Sciatic nerve (tissue), 2 donors: ENCODE measurements at places on chromosomes 7 and 10. TPM values are rescaled to one million over a fixed set of nuclear protein-coding genes. Genes with fewer than 3 reads are reported as not detected.

LIPM gene
- not detected for total RNA-seq

TMEM130 gene
- 5.7 TPM for total RNA-seq

NPC1L1 gene
- 0.45 TPM for total RNA-seq

TLX1 gene
- not detected for total RNA-seq

NPSR1 gene
- not detected for total RNA-seq

ETV1 gene
- 45.3 TPM for total RNA-seq

LBX1 gene
- total RNA-seq, result not detected

KIAA1549 gene
- 5.2 TPM for total RNA-seq

LHFPL3 gene
- not detected for total RNA-seq

GRM3 gene
- total RNA-seq, result not detected

TAS2R5 gene
- total RNA-seq, result 6.2 TPM

ADCYAP1R1 gene
- total RNA-seq, result 9.1 TPM

CHRM2 gene
- total RNA-seq, result not detected

NPY gene
- 2.1 TPM for total RNA-seq

CARD11 gene
- 3.9 TPM for total RNA-seq

EPO gene
- not detected for total RNA-seq

INSYN2A gene
- total RNA-seq, result not detected

PNLIPRP1 gene
- total RNA-seq, result 1.2 TPM

TRIM74 gene
- total RNA-seq, result 2.0 TPM

ENKUR gene
- 0.09 TPM for total RNA-seq

MYO1G gene
- total RNA-seq, result 8.8 TPM
